Stimulated activated CD8-positive, alpha-beta memory T cell treated with anti-CD3 and anti-CD28 coated beads, Interleukin-4, amount 100 ng/mL, for 4 hours (primary cell): ENCODE measurements at places on chromosomes 1 and 21.

GRCh38 chr1:1527092-1527816 is 13.2 kb downstream of the TMEM240 start:
- no peak for DNase-seq

DNA sequence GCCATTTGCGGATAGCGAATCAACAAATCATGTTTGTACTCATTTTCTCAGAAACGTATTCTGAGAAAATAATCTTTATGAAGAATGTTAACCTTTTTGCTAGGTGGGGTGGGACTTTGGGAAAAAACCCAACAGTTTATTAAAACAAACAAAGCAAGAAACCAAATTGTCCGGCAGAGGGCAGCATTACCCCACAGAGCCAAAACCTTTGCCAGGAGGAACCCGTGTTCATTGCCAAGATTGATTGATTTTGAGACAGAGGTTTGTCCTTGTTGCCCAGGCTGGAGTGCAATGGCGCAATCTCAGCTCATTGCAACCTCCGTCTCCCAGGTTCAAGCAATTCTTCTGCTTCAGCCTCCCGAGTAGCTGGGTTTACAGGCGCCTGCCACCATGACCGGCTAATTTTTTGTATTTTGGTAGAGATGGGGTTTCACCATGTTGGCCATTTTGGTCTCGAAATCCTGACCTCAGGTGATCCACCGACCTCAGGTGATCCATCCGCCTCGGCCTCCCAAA is 70.8 kb upstream of the RHOU start:
- peak; percentile 76 for DNase-seq

DNA sequence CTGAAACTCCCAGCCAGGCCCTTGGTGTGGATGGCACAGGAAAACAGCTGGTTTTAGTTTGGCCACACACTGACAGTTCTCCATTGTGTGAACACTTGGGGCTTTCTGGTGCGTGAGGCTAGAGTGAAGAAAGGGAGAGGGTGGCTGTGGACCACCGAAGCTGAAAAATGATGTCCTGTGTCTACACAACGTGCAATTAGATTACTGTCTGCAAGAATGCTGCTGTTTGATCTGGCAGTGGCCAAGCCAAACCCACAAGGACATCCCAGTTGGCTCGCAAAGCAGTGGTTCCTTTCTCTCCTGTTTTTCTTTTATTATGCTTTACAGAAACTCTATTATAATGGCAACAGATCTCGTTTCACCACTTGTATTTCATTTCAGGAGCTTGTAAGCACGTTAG is 58.9 kb downstream of the ERG start:
- no peak for DNase-seq

DNA sequence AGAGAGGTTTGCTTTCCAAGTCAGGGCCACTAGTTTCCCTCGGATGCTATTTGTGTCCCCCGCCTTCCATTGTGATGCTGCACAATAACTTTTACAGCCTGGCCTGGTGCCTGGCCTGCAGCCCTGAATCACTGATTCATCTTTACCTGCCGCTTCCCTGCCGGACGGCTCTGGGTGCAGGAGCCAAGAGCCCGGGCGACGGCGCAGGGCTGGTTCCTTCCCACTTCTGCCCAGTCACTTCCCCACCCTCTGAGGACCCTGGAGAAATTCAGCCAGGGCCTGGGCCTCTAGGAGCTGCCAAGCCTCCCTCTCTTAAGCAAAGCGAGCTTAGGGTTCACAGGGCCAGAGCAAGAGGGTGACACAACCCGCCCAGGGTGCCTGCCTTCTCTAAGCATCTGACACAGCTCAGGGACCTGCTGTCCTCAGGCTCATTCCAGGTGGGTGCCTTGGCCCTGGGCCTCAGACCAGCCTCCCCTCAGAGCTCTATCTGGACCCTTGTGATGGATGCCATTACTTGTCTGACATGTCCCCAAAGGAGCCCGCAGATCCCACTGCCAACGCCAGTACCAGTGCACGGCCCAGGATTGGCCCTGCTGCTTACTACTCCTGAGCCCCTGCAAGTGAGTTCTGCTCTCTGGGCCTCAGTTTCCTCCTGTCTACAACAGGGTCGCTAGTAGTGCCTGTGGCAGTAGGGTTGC is 381.0 kb upstream of the VAMP3 start:
- no peak for DNase-seq

- DNase-seq, result no peak
Measured at GRCh38 chr1:57489358-57490036, 65.6 kb upstream of the DAB1 start.

- no peak for DNase-seq
Measured at GRCh38 chr1:228141226-228142044, 1.4 kb downstream of the GUK1 start.

- DNase-seq, result no peak
Measured at GRCh38 chr1:53946252-53947171, at the start of gene LRRC42. TSS of gene LRRC42 (plus strand) at chr1:53946350. CDS start at chr1:53952000, 5,650 bp downstream.

DNA sequence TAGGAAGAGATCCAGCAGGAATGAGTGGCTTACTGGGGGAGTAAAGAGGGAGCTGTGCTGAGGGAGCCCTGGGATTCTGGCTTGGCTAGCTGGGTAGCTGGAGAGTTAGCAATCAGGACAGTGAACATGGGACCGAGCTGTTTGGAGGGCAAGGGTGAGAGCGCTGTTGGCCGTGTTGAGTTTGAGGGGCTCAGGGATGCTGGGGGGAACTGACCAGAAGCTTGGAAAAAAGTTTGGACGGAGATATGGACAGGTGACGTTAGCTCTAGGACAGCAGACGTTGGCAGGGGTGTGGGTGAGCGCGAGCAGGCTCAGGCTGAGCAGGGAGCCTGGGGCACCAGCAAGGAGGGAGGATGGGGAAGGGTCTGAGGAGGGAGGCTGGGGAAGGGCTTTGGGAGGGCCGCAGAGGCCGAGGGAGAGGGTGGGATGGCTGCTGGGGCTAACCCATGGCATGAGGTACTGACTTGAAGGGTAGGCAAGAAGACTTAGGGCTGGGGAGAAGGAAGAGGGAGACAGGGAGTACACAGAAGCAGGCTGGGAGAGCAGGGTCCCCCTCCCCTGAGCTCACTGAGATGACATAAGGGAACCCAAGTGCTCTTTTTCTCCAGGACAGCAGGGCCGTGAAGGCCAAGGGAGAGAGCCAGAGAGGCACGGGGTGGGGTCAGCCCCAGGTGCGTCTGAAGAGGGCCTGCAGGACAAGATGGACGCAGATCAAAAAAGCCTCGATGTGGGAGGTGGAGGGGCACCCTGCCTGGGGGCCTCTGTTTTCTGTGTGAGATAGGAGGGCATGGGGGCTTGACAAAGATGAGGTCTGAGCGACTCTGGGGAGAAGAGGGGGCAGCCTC is 8.2 kb downstream of the SH2D2A start:
- DNase-seq, result no peak
